Thyroid gland (tissue), 4 donors: ENCODE measurements at places on chromosomes 5 and 9.

DNA sequence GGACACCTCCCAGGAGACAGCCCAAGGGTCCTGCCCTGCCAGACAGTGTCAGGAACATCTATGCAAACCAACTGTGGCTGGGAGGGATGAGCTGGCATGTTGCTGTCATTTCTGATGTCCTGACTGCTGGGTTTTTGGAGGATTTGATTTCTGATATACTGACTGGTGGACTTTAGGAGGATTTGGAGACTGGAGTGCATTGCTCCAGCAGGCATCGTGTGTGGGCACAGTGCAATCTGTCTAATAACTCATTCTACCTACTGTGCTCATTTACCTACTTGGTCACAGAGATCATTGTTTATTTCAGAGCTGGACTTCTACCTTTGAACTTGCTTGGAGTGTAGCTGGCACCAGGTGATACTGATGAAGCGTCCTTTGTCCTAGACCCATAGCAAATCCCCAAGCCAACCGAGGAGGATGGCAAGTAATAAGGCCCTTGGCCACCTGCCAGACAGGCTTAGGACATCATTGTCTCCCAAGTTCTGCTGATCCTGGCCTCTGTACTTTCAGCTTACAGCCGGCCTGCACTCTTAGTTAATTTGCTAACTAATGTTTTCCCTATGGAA, 124.3 kb upstream of the ICE1 start:
- DNase-seq, result no peak

- peak; percentile 43 for DNase-seq
Measured at GRCh38 chr5:152271420-152271819, 133.7 kb downstream of the NMUR2 start.

DNA sequence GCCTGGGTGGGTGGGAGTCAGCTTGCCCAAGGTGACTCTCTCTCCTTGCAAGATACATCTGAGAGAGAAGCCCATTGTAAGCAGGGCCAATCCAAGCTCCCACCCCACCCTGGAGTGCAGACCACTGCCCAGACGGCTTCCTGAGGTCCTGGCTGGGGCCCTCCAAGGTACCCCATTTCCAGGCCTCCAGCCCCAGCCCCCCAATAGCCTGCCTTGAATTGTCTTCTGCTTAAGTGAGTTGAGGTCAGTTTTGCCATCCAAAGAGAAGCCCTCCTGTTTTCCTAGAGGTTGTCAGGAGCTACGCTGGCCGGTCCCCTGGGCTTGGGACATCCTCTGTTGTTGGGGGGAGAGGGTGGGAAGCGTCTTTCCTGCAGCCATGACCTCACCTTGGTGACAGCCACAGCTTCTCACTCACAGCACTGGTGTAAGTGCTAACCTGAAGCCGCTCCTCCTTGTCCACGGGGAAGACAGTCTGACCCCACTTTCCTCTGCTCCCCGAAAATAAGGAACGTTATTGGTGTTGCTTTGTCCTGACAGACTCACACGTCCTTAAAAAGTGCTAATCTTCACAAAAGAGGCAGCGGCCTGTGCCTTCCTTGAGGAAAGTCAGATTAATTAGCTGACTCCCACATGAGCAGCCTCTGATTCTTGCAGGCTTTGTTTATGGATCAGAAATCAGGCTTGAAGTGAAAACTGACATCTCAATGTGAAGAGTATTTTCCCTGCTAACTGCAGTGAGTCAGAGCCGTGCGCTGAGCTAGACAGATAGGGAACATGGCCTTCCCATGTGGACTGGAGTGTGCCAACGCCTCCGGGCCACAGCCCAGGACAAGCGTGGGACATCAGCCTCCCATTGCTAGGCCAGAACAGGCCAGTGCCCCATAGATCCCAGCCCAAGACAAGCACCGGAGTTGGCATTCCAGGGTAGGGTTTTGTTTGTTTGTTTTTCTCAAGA, 52.3 kb downstream of the ADAMTS2 start:
- no peak for DNase-seq

DNA sequence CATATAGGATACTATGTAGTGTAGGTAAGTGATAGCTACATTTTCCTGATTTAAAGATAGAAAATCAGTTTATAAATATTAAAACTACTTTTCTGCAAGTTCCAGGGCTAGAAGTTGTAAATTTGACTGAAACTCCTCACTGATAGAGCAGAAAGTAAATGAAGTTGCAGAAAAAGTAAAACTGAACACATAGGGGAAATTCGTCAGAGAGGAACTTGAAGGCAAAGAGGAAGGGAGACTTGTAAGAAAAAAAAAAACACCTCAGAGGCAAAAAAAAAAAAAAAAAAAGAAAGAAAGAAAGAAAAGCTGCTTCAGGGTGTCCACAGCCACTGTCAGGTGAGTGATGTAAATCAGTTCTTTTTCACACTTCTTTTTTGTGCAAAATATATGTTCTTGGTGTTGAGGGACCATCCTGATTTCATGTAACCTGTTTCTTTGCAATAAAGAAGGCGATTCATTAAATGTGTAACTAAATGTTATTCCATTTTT, 336.2 kb upstream of the ZNF462 start:
- DNase-seq, result no peak

DNA sequence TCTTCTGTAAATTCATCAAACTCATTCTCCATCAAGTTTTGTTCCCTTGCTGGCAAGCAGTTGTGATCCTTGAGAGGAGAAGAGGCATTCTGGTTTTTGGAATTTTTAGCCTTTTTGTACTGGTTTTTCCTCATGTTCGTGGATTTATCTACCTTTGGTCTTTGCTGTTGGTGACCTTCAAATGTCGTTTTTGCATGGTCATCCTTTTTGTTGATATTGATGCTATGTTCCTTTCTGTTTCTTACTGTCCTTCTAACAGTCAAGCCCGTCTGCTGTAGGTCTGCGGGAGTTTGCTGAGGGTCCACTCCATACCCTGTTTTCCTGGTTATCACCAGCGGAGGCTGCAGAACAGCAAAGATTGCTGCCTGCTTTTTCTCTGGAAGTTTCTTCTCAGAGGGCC, 140.9 kb downstream of the RPS23 start:
- no peak for DNase-seq

- DNase-seq, result no peak
Measured at GRCh38 chr9:30075022-30075421, 2309.4 kb upstream of the ACO1 start.

DNA sequence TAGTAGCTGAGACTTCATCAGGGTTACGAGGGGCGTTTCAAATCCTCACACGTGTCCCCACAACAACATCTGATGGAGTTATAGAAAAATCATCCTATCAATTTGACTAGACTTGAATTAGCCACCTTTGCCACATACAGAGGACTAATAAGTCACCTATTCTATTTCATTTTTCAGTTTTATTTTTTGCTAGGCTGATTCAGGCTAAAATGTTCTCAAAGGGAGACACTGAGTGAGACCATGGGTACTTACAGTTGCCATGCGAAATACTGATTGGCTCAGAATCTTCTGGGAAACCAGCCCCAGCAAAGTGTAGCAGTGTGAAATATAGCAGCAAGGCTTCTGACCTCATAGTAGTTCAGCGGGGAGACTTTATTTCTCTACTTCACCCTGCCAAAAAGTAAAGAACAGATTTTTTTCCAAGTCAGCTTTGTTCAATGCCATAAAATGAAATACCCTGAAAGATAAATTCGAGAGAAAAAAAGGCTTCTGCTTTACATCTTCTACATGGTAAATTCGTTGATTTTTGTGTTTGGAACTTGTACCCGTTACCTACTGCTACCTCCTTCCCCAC, 69.9 kb downstream of the SEMA6A start:
- no peak for DNase-seq

- no peak for DNase-seq
Measured at GRCh38 chr9:18124760-18125159, 349.2 kb upstream of the ADAMTSL1 start.

GRCh38 chr5:139207297-139208000, 9.3 kb upstream of the SIL1 start:
- DNase-seq, result no peak

DNA sequence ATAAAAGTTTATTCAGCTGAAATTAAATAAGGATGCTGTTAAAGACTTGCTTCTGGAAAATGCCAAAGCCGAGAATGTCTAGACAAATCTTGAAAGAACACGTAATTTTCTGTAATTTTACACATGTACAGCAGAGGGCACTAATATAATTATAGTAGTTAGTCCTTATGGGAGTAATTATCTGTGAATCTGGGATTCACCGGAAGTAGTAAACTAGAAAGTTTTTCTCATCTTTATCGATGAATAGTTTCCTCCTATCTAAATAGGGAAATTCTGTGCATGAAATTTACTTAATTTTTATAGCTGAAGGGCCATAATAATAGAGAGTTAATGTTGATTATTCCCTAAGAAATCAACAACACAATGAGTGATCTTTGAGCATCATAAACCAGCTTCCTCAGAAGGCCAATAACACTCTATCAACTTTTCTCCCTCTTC, 18.4 kb upstream of the CNTLN start:
- no peak for DNase-seq

DNA sequence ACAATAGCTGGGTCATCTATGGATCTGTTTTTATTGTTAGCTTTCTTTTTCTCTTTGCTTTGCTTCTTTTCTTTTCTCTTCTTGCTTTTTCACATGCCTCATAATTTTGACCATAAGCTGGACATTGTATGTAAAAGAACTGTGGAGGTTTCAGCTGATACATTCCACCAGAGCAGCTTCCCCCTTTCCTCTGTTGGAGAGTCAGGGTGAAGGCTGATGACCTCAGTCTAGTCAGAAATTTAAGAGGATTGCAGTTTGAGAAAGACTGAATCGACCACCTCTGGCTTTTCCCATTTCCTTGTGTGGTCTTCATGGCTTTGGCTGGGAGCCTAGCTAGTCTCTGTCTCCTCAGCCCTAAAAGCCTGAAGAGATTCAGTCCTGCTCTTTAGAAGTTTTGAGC, 42.0 kb downstream of the KCNIP1 start:
- DNase-seq, result no peak

DNA sequence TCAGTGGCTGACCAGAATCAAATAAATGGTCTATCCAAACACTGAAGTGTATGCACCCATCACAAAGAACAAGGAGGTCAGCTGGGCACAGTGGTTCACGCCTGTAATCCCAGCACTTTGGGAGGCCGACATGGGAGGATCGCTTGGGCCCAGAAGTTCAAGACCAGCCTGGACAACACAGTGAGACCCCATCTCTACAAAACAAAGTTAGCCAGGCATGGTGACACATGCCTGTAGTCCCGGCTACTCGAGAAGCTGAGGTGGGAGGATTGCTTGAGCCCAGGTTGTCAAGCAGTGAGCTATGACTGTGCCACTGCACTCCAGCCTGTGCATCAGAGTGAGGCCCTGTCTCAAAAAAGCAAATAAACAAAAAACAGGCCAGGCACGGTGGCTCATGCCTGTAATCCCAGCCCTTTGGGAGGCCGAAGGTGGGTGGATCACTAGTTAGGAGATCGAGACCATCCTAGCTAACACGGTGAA, 40.5 kb downstream of the SEMA4D start:
- DNase-seq, result no peak

- no peak for DNase-seq
Measured at GRCh38 chr9:23502004-23502403, 324.0 kb downstream of the ELAVL2 start.

DNA sequence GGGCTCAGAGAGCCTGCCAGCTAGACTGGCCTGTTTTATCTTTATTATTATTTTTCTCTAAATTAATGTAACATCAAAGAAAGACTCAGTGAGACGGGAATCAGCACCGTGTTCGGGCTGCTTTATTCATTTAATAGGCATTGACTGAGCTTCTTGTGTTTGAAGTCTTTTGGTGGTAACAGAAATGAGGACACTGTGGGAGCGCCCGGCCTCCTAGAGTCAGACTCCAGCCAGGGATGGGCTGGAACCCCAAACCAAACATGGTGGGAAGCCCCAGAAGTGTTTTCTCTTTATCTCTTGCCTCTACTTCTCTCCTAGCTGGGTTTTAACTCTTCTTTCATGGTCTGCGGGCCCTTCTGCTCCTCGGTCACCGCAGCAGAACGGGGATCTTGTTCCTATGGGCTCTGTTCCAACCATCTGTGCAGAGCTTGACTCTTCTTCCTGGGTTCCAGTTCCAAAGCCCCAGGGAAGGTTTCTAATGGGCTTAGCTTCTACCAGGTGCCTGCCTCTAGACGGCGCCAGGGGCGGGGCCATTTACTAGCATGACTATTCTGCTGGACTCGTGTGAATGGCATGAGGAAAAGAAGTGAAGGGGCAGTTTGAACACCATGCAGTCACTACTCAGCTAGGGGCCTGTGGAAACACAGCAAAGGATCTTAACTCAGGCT, 123.8 kb downstream of the FGF18 start:
- no peak for DNase-seq

- no peak for DNase-seq
Measured at GRCh38 chr5:172911628-172911880, 47.7 kb upstream of the RPL26L1 start.

GRCh38 chr5:141042555-141042954, 8.6 kb upstream of the PCDHB1 start:
- DNase-seq, result no peak

DNA sequence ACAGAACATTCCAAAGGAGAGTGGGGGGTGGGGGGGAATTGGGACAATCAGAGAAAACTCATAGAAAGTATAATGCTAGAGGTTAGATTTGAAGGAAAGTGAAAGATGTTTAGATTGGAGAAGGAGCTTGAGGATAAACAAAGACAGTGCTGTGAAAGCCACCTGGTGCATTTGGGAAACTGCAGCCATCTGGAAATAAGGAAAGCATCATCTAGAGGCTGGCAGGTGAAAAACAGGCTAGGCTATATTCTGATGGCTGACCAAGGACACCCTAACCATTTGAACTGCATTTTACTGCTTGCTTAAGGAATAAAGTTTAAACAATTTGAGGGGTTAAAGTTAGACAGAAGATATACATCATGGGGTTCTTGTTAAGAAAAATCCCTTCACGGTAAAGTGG, 296.4 kb downstream of the CETN3 start:
- no peak for DNase-seq

GRCh38 chr5:14417792-14418765, 163.5 kb upstream of the OTULINL start:
- DNase-seq, result no peak

- DNase-seq, result no peak
Measured at GRCh38 chr5:147750065-147750464, 32.5 kb downstream of the JAKMIP2 start.

DNA sequence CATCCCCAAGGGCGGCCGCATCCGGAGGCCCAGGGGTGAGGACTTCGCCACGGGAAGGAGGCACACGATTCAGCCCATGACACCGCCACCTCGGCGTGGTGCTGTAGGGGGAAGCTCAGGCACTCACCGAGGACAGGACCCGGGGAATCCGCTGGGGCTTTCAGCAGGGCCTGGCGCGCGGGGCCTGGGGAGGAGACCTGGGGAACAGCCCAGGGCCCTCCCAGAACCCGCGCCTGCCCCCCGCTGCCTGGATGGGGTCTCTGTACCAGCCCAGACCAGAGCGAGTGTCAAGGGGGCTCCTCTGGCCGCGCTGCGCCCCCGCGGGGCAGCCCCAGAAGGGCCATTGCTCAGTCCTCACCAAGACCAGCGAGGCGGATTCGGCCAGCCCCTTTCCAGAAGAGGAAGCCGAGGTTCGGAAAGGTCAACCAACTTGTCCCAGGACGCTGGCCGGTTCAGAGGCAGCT, 12.8 kb downstream of the COL23A1 start:
- DNase-seq, result no peak

DNA sequence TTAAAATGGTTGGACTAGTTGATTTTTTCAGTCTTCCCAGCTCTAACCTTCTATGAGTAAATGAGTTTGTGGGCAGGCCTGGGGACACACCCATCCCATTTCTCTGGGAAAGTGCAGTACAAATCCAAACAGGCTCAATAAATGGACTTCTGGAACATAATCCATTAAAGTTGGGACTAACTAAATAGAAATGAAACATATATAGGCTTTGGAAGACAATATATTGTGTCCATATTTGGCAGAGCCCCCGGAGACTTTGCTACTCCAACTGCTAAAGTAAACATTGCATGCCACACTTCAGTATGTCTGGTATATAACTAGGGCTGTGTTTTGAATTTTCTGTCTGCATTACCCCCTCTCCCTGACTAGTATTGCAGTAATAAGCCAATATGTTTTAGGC, 191.4 kb upstream of the DAB2 start:
- no peak for DNase-seq
